Activated CD4-positive, alpha-beta T cell treated with anti-CD3 and anti-CD28 coated beads, Interleukin-2, amount 50 U/mL, for 4 hours (primary cell): ENCODE measurements at places on chromosomes 7 and 10.

DNA sequence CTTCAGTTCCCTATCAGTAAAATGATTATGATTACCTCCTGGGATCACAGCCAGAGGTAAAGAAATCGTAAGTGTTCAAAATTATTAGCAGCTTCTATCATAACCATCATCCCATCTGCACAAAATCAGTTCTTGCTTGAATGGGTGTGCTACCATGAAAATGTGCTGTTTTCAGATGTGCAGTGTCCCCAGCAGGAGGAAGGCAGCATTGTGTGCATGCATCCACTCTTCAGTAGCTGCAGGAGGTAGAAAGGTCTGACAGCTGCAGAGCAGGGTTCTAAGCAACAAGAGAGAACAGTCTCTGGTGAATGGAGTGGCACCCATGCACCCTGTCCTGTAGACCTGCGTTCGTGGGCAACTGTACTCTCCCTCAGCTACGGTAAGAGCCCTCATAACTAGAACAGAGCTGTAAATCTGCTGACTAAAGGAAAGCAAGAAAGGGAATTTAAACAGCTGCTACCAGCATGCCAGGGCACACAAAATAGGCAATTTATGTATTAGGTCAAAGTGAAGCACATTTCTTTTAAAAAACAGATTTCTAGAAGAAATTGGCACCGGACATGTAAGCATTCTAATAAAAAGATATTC lies 21.2 kb downstream of the VSTM2A start:
- no peak for DNase-seq

DNA sequence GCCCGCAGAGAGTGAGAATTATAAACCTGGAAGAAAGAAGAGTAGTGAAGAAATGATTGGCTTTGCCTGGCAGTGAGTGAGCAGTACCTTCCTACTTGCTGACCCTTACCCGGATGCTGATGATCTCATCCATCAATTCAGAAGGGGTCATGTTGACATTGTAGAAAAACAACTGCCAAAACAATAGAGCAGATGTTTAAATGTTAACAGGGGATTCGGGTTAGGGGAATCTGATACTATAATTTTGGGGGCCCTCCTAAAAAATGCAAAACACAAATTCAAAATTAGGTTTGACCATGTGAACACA lies 78.1 kb downstream of the MYOF start:
- DNase-seq = no peak

GRCh38 chr7:1767524-1767923 lies 97.4 kb downstream of the ELFN1 start:
- DNase-seq = no peak

GRCh38 chr7:102129636-102130370 lies 156.9 kb upstream of the SH2B2 start:
- no peak for DNase-seq
